ENCODE measurements at places on chromosomes 16 and 17.

DNA sequence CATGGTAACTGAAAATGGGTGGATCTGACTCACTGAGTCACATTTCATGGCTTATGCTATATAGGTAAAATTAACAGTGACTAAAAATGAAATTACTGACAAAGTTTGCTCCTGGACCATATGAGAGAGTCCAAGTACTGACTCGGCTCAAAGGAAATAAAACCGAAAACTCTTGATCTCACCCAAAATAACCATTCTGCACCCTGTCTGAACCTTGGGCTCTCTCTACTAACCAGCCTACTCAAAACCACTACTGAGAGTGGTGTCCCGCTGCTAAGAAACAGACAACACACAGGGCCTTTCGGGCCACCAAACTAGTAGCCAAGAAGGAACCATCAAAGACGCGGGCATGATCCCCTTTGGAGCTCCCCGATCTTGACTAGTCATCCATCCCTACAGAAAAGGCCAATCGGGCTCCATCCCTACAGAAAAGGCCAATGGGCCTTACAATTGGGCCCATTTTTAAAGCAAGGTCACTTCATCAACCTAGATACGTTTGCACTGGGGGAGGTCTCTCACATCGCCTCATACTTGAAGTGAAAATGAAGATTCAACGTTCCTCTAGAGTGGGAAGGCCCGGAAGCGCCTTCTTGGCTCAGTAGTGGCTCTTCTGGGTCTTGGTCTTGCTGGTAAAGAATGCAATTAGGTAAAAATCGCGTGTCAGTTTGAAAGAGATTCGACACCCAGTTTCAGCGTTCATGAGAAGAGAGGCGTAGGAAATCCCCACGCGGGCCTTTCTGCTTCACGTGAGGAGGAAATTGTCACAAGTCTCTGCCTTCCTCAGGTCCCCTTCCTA lies 720 bp upstream of the ZPBP2 start:
- H3K27ac ChIP-seq: no peak overlapping the region
- peaks cover 16% of the 10 kb centered on the region for H3K27me3 ChIP-seq
- DNase-seq: no peak
- H3K4me3 ChIP-seq: no peak overlapping the region

- no peaks in the 10 kb centered on the region for H3K36me3 ChIP-seq
- no peak overlapping the region for H3K27ac ChIP-seq
- no peaks in the 10 kb centered on the region for H3K27me3 ChIP-seq
- H3K4me3 ChIP-seq: no peak overlapping the region
- no peaks in the 10 kb centered on the region for H3K4me1 ChIP-seq
Observed at GRCh38 chr17:9924735-9925191, 19.7 kb upstream of the RCVRN start.

- H3K4me3 ChIP-seq: no peak overlapping the region
- no peaks in the 10 kb centered on the region for H3K27me3 ChIP-seq
- no peaks in the 10 kb centered on the region for H3K4me1 ChIP-seq
- DNase-seq: no peak
- H3K27ac ChIP-seq: no peak overlapping the region
Observed at GRCh38 chr16:3810818-3811217, 69.7 kb downstream of the CREBBP start.

GRCh38 chr17:54408731-54409130 lies 491.9 kb upstream of the TOM1L1 start:
- peak; percentile 61 for DNase-seq
- H3K27ac ChIP-seq: no peak overlapping the region
- H3K4me1 ChIP-seq: no peaks in the 10 kb centered on the region
- no peaks in the 10 kb centered on the region for H3K27me3 ChIP-seq
- no peaks in the 10 kb centered on the region for H3K36me3 ChIP-seq

- peaks cover 4% of the 10 kb centered on the region for H3K36me3 ChIP-seq
- no peak overlapping the region for H3K27ac ChIP-seq
- no peak overlapping the region for H3K4me3 ChIP-seq
- no peak for DNase-seq
Observed at GRCh38 chr17:16378636-16379282, 2.1 kb upstream of the UBB start.

GRCh38 chr17:75019710-75020109 lies 7.2 kb downstream of the MRPL58 start:
- H3K27me3 ChIP-seq: no peaks in the 10 kb centered on the region
- no peak for DNase-seq
- H3K36me3 ChIP-seq: peaks cover 7% of the 10 kb centered on the region
- no peak overlapping the region for H3K27ac ChIP-seq

- no peak for DNase-seq
- no peaks in the 10 kb centered on the region for H3K27me3 ChIP-seq
- no peaks in the 10 kb centered on the region for H3K4me1 ChIP-seq
- peaks cover 5% of the 10 kb centered on the region for H3K36me3 ChIP-seq
- no peak overlapping the region for H3K4me3 ChIP-seq
Observed at GRCh38 chr17:1847191-1847590, 17.4 kb downstream of the RPA1 start.

- no peaks in the 10 kb centered on the region for H3K36me3 ChIP-seq
- no peak overlapping the region for H3K27ac ChIP-seq
- peaks cover 4% of the 10 kb centered on the region for H3K4me1 ChIP-seq
- no peak for DNase-seq
- no peak overlapping the region for H3K4me3 ChIP-seq
- H3K27me3 ChIP-seq: no peaks in the 10 kb centered on the region
Observed at GRCh38 chr16:51159296-51159695, 8.2 kb upstream of the SALL1 start.

GRCh38 chr16:85393674-85394451 lies 219.3 kb upstream of the GSE1 start:
- H3K4me3 ChIP-seq: no peak overlapping the region
- H3K27ac ChIP-seq: no peak overlapping the region
- H3K4me1 ChIP-seq: peaks cover 4% of the 10 kb centered on the region
- H3K36me3 ChIP-seq: no peaks in the 10 kb centered on the region
- DNase-seq: peak; percentile 59
- no peaks in the 10 kb centered on the region for H3K27me3 ChIP-seq

- H3K4me1 ChIP-seq: no peaks in the 10 kb centered on the region
- H3K27me3 ChIP-seq: no peaks in the 10 kb centered on the region
- no peaks in the 10 kb centered on the region for H3K36me3 ChIP-seq
- no peak for DNase-seq
Observed at GRCh38 chr17:69593716-69594115, 179.2 kb downstream of the MAP2K6 start.

- H3K4me1 ChIP-seq: no peaks in the 10 kb centered on the region
- no peaks in the 10 kb centered on the region for H3K36me3 ChIP-seq
- DNase-seq: no peak
- no peaks in the 10 kb centered on the region for H3K27me3 ChIP-seq
Observed at GRCh38 chr16:74111456-74111982, 185.1 kb upstream of the PSMD7 start.

DNA sequence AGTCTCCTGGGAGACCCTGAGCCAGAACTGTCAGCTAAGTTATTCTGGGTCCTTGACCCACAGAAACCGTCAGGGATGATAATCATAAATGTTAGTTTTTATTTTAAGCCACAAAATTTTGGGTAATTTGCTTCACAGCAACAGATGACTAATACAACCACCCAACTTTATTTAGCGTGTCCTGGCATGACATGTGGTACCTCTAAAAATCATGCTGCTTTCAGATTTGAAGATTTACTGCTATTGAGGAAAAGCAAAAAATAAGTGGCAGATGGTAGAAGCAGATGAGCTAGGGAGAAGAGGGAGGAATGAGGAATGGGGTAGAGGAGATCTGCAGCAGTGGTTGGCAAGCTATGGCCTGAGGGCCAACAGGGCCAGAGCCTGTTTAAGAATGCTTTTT lies 90.4 kb downstream of the TMEM100 start:
- H3K4me1 ChIP-seq: peaks cover 2% of the 10 kb centered on the region
- no peak overlapping the region for H3K27ac ChIP-seq
- H3K4me3 ChIP-seq: no peak overlapping the region
- no peaks in the 10 kb centered on the region for H3K27me3 ChIP-seq
- H3K36me3 ChIP-seq: no peaks in the 10 kb centered on the region
- no peak for DNase-seq

DNA sequence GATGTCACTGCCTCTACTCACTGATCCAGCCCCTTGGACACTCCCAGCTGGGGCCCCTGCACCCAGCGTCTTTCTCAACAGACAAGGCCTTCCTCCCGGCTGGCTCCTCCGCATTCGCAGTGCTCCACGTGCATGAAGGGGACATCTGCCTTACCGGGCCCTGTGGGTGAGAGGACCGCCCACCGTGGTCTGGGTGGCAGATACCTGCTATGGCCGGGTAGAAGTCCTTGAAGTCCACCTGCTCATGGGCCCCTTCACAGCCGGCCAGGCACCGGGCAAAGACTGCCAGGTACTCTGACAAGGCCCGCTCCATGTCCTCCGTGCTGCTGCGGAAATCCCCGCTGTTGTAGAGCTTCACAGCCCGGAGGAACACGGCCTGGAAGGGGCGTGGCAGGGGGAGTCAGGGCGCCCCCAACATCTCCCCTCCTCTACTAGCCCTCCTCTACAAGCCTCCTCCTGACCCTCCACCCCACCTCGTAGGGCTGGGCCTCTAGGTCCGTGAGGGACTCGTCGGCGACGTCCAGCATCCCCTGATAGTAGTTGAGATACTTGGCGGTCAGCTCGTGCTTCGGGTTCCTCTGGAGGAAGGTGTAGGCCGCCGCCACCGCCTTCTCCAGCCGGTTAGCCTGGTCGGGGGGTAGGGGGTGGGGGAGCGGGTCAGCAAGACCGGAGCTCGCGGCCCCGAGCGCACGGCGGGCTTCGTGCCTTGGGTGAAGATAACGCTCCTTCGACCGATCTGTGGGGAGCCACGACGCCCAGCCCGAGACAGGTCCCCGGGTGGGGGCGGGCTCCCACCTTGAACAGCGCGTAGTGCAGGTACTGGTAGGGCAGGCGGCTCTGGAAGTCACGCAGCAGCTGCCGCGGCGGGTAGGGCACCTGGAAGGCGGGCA lies 845 bp downstream of the P3H4 start:
- H3K4me3 ChIP-seq: peak overlapping the region; percentile 52
- no peaks in the 10 kb centered on the region for H3K27me3 ChIP-seq
- H3K4me1 ChIP-seq: peaks cover 6% of the 10 kb centered on the region
- H3K36me3 ChIP-seq: no peaks in the 10 kb centered on the region
- peak overlapping the region; percentile 45 for H3K27ac ChIP-seq
- peak; percentile 45 for DNase-seq

DNA sequence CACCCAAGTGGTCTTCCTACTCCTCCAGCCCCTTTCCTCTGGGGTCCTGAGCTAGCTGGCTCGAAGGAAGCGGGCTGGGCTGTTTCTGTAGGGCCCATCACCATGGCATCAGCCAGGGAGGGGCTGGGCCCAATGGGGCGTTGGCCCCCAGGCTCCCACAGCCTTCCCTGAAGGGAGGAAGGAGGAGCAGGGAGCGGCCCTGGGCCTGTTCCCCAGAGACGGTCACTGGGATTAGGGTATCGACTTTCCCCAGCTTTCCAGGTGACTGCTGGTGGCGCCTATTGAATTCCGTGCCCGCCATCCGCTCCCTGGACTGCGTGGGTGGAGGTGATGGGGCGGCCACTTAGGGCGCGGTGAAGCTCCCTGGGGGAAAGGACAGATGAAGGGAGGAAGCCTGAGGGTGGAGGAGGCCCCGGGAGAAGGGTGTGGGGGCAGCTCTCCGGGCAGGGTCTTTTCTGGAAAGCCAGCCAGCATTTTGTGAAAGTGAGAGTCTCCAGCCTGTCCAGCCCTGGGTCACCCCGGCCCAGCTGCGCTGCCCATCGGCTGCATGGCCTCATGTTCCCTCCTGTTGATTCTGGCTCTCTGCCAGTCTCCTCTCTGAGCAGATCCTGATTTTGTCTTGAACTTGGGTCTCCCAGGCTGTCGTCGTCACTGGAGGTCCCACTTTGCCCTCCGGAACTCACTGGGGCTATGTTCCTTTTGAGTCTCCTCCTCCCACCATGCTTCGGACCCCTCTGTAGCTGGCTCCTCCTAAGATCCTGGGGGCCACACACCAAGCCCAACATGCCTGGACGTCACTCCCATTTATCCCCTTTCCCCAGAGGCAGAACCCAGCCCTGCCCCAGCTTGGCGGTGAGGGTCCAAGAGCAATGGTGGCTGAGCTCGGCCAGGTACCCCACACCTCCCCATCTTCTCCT lies 9.8 kb downstream of the NHERF1 start:
- no peak for DNase-seq
- H3K27ac ChIP-seq: no peak overlapping the region
- no peaks in the 10 kb centered on the region for H3K36me3 ChIP-seq

GRCh38 chr16:85480727-85481101 lies 132.4 kb upstream of the GSE1 start:
- H3K4me1 ChIP-seq: no peaks in the 10 kb centered on the region
- no peaks in the 10 kb centered on the region for H3K36me3 ChIP-seq
- H3K4me3 ChIP-seq: no peak overlapping the region
- DNase-seq: no peak

- no peak for DNase-seq
- H3K27me3 ChIP-seq: no peaks in the 10 kb centered on the region
- no peaks in the 10 kb centered on the region for H3K4me1 ChIP-seq
- no peak overlapping the region for H3K27ac ChIP-seq
Observed at GRCh38 chr16:88375996-88376834, 6.5 kb upstream of the ZNF469 start.

DNA sequence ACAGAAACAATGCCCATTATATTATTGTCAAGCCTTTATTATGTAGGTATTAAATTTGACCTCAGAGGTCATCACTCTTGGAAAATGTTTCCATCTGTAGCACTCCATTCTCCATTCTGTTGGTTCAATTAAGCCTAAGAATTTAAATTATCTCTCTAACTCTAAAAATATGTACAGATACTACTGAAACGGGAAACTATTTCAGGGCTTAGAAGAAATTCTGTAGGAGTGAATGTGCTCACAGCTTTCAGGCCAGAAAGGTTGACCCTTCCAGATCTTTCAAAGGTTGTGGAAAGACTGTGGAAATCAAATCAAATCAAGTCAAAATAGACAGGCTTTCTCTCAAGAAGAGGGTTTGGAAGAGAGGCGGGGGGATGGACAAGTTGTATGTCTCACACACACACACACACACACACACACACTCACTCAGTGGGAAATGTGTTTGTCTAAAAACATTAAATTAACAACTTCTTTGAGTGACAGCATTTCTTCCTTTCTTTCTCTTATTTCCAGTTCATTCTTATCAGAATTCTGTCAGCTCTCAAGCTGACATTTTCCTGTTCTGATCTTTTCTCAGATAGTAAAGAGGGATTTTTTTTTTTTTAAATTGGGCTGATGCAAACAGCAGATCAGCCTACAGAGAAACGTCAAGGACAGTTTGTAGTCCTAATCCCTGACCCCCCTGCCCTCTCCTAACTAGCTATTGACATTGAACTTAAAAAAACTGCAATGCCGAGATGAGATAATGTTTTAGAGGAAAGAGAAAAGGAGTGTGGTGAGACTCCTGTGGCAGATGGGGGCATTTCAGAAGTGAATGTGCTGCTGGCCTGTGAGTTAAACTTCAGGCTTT lies 139.0 kb upstream of the ZFHX3 start:
- no peaks in the 10 kb centered on the region for H3K4me1 ChIP-seq
- no peak for DNase-seq
- no peak overlapping the region for H3K4me3 ChIP-seq
- no peaks in the 10 kb centered on the region for H3K27me3 ChIP-seq
- H3K36me3 ChIP-seq: no peaks in the 10 kb centered on the region

- H3K27me3 ChIP-seq: no peaks in the 10 kb centered on the region
- no peak overlapping the region for H3K27ac ChIP-seq
- no peaks in the 10 kb centered on the region for H3K36me3 ChIP-seq
- no peak for DNase-seq
- peaks cover 2% of the 10 kb centered on the region for H3K4me1 ChIP-seq
- H3K4me3 ChIP-seq: no peak overlapping the region
Observed at GRCh38 chr16:2516391-2517240, 2.9 kb downstream of the ATP6V0C start.
